ENCODE measurements at places on chromosomes 11 and 22.

- DNase-seq: no peak
Measured at GRCh38 chr11:119921571-119921970, 192.6 kb upstream of the NECTIN1 start.

DNA sequence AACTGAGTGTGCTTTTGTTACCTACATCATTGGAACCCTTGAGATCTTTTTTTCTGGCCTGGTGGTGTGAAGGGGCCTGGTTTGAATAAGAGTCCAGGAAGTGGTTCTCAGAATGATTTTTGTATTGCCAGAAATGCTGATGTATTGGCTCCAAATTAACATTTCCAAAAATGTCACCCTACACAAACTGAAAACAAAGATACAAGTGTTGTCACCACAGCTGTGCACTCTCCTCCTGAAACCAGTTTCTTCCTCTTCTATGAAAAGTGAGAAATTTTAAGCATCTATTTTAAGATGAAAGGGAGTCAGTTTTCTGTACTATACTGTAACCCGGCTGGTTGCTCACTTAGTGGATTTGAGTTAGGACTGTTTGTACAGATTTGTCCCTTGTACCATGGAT, 218.8 kb downstream of the PGR start:
- DNase-seq: no peak

DNA sequence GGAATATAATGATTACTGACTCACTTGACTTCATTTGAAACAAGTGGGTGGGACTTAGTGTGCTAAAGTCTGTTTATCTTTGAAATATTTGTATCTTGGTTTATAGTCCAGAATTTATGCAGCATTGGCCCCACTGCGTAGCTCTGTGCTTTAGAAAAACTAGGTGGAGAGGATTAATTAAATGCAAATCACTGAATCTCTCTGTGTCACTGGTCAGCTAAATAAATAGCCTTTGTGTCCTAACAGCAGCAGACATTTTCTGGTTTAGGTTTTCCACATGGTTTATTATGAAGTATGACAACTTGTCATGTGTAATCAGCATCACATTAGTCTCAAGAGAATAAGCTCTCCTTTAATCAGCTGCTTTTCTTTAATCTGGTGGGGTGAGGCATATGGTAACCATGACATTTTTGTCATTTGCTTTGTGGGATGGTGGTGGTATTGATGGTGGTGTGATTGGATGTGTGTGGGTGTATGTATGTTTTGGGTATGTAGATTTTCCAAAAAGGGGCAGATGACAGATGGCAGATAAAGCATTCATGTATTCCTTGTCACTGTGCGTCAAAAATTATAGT, 33.9 kb downstream of the BCL2L13 start:
- no peak for DNase-seq

- DNase-seq: no peak
Measured at GRCh38 chr11:32435942-32436750, 807 bp upstream of the WT1 start.

GRCh38 chr11:66324664-66325063, 7.8 kb upstream of the CD248 start:
- no peak for DNase-seq

DNA sequence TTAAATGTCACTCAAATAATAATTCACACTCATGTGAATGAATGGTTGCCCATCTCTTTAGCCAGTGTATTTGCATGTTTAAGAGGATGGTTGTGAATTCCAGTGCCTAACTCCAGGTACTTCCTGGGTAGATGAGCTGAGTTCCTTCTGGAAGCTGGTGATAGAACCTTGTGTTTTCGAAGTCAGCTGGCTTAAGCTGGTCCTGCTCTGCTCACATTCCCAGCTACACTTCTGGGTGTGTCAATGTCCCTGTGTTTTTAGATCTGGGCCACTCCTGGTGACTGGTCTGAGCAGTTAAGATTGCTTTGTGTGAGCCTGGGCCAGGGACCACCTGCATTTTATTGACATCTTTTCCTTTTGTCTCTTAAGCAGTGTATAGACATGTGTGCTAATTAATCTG, 10.6 kb downstream of the TEAD1 start:
- no peak for DNase-seq

DNA sequence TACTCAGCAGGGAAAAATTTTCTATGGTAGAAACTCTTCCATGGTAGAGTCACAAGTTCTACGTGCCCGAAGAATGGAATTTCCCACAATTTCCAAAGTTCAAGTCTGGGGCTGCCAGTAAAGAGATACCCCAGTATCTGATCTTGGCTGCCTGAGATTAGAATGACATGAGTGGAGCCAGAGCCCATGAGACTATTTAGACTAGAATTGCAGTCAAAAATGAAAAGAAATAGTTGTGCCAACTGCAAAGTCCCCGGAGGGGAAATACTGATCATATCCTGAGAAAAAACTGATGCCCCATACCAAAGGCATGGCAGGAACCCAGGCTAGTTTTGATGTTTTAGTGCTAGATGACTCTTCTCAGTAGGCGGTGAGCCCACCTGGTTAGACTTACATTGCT, 11.2 kb downstream of the MAJIN start:
- no peak for DNase-seq

DNA sequence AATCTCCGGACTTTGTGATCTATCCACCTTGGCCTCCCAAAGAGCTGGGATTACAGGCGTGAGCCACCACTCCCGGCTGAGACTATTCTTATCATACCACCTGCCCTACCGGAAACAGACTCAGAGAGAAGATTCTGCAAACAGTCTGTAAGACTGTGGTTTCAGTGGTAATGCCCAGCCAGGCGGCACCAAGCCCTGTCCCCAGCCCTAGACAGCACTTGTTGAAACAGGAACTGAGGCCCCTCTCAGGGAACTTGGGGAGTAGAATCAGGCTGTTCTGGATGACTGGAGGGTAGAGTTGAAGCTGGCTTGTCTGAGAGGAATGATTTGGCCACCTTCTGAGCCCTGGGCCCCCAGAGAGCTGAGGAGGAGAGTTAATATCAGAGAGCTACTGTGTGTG, 1.3 kb upstream of the INSC start:
- DNase-seq: peak; percentile 55

DNA sequence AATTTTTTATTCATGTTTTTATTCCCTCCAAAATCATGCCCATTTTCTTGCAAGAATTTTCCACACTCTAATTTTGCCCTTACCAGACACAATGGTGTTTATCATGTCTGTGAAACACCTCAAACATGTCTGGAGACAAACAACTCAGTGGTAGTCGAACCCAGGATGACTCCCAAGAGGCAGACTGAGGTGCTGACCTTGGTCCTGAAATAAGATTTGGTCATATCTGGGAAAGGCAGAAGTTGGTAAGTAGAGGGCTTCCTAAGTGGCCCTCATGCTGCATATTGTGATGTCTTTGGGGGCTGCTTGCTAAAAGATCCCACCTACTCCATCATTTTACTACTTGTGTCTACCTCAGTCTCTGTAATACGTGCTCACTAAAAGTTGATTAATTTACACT, 369.4 kb upstream of the ISX start:
- no peak for DNase-seq

DNA sequence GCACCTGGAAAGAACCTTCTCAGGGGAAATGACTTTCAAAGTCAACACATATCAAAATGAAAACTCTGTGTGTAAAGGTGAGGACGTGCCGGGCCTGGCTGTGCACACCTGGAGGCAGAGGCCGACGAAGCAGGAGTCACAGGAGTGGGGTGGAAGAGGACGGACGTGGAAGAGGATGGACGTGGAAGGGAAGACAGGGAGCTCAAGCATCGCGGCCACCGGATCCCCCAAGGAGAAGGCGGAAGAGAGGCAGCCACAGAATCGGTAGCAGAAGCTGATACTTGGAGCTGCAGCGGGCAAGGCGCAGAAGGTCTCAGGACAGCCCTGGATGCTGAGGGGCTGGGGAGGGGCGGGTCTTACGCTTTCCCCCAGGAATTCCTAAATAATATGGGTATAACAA, 519.8 kb downstream of the BRD1 start:
- peak; percentile 11 for DNase-seq

DNA sequence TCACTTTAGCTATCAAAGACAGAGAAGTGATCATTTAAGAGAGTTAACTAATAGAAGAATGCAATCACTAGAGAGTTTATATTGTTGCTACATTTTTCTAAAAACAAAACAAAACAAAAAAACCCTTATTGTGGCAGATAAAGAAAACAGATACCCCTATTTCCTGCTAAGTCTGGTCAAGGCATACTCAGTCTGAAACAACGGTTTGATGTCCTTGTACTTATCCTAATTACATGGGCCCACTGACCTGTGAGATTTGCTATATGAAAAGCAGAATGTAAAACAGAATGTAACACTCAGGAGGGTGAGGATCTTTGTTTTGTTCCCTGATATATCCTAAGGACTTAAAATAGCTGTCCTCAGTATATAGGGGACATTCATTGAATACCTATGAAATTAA, 24.6 kb downstream of the MAML2 start:
- DNase-seq: no peak

DNA sequence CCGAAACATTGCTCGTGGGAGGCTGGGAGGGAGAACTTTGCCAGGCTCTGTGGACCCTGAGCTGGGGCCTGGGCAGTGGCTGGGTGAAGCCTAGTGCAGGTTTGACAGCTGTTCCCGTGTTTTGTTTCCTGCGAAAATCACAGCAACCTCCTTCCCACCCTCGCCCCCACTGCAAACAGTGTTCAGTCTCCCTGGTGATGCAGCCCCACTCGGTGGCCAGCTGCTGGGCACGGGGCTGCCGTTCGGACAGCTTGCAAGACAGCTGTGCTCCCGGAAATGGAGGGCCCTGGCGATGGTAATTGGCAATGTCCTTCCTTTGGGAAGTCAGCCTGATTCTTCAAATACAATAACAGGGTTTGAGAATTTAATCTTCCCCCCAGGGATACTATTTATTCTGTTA, 10.4 kb upstream of the GAL start:
- no peak for DNase-seq

GRCh38 chr11:72042064-72042745, 38.1 kb downstream of the NUMA1 start:
- DNase-seq: no peak

- peak; percentile 47 for DNase-seq
Measured at GRCh38 chr22:47090591-47091245, 328.3 kb downstream of the TBC1D22A start.

- DNase-seq: no peak
Measured at GRCh38 chr22:43743131-43743530, 69.0 kb downstream of the EFCAB6 start.

DNA sequence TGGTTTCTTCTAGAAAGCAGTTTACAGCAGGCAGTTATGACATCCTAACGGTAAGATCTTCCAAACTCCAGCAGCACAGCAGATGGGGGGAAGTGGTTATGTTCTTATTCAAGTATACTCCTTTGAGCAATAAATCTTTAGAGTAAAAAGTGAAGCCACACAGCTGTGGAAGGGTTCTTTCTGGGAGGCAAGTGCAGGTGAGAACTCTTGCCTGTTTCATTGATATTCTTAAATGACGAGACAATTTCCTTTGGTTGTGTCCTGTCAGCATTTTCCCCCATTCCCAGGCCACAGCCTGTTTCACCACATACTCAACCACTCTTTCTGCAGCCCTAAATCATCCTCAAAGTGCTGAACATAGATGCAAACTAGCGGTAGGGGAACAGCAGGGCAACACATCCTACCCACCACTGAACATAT, 207.3 kb upstream of the MTNR1B start:
- DNase-seq: no peak

DNA sequence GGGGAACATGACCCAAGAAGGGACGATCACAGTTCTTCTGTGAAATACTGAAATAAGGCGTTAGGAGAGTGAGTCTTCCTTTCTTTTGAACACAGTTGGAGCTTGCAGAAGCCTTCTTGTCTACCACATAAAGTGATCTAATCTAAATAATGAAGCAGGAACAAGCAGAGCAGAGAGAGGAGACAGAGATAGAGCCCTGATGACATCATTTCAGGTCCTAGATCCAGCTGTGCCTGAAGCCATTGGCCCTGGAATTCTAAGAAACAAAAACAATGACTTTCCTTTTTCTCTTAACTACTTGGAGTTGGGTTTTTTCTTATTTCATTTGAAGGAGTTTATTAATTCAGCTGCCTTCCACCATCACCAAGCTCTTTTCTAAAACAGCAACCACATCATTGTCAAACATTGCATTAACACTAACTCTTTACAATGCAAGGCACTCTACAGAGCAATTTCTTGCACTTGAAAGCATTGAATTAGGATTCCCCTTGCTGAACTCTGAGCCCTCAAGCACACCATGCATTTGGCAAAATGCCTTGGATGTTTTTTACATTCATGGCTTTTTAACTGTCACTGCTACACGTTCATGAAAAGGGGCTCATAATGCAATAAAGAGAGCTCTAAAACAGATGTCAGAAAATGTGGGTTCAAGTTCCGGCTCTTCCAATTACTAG, 117.2 kb upstream of the TIMP3 start:
- no peak for DNase-seq

GRCh38 chr11:130644187-130644586, 195.7 kb downstream of the ADAMTS15 start:
- no peak for DNase-seq

GRCh38 chr22:45296628-45297297, 12.0 kb downstream of the UPK3A start:
- DNase-seq: no peak

DNA sequence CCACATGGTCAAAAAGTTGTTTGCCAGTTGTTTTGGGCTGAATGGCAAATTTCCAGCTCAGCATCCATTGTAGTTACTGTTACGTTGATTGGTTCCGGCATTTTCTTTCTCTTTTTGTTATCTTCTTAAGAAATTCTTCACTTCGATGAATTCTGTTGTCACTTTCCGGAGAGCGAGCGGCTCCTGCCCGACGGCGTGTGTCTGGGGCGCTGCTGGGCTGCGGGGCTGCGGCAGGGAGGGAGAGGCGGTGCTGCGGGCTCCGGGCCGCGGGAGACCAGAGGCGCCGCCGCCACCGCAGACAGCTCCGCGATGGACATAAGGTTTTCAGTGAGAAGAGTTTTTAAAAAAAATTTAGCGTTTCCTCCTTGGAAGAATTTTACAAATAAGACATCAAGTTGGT, 117.4 kb downstream of the RRM1 start:
- no peak for DNase-seq

GRCh38 chr11:47175746-47176327, 842 bp downstream of the ARFGAP2 start:
- DNase-seq: no peak

GRCh38 chr11:69677749-69678148, 2.6 kb upstream of the LTO1 start:
- DNase-seq: no peak
